ENCODE measurements at places on chromosomes 6 and 20.

DNA sequence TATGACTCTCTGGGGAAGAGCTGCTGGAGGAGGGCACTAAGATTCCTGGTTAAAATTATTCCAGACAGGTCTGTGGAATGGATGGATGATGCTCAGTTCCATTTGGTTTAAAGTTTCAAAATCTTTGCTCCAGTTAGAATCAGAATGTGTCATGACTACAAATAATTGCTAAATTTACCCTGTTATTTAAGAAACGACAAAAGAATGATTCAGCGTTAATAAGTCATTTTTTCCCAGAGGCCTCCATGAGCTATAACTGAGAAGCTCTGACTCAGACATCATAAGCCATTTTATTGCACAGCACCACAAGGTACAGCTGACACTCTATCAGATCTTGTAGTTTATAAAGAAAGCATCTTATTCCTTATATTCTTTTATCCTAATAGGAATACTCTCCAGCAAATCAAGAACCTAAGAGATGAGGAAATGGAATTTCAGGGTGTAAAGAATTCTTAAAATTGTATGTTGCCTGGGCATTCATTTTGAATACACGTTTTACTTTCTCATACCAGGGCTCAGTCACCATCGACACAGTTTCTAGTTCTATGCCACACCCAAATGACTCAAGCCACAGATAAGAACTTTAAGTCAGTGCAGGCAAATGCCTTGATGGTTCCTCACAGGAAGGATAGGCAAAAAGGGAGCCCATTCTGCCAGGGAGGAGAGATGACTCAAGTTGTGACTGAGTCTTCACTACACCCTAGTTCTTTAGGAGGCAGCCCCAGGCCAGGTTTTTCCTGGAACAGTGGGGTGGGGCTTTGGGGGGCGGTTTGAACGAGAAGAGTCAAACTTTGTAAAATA, 636.0 kb downstream of the MMUT start:
- peak; percentile 94 for DNase-seq

- DNase-seq: no peak
Observed at GRCh38 chr6:26296857-26297648, 67.9 kb upstream of the BTN3A2 start.

DNA sequence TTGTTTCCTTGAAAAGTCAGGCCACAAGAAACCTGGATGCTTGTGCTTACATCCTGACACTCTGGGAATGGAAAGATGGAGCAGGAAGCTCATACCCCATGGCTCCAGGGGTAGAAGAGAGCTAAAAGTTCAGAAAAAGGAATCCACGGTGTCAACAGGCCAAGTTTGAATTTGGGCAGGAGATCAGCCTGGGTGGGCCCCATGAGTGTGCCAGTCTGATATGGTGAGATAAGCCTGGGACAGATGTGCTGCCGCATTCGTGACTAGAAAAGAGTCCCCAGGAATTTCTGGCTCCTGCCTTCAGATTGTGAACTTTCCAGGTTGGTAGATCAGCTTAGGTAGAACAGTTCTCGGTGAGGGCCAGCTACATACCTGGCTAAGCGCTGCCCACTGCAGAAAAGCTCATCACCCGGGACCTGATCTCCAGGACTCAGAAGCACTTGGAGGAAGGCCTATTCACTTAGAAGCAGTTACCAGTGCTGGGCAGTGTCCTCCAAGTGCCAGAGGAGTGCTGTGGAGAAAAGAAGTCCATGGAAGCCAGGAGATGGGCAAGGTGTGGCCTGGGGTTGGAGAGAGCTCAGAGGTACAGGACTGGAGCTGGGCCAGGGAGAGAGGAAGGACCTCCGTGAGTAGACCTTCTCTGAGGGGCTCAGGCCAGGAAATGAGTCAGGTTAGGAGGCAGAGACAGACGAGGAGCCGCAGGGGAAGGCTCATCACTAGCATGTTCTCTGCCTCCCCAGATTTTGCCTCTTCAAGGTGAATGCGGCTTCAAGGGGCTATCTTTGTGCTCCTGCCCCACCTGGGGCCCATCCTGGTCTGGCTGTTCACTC, at the start of gene TSPO2:
Gene TSPO2 (plus strand): TSS at position 242 of the 830 bp plus-strand sequence. CDS start 519 bp downstream, at position 761.
- no peak for DNase-seq

GRCh38 chr20:46073443-46073842, 16.3 kb downstream of the NCOA5 start:
- DNase-seq: peak; percentile 24

- DNase-seq: no peak
Observed at GRCh38 chr6:14443629-14444268, 326.2 kb downstream of the CD83 start.

- peak; percentile 25 for DNase-seq
Observed at GRCh38 chr20:54115172-54115854, 44.9 kb upstream of the BCAS1 start.

DNA sequence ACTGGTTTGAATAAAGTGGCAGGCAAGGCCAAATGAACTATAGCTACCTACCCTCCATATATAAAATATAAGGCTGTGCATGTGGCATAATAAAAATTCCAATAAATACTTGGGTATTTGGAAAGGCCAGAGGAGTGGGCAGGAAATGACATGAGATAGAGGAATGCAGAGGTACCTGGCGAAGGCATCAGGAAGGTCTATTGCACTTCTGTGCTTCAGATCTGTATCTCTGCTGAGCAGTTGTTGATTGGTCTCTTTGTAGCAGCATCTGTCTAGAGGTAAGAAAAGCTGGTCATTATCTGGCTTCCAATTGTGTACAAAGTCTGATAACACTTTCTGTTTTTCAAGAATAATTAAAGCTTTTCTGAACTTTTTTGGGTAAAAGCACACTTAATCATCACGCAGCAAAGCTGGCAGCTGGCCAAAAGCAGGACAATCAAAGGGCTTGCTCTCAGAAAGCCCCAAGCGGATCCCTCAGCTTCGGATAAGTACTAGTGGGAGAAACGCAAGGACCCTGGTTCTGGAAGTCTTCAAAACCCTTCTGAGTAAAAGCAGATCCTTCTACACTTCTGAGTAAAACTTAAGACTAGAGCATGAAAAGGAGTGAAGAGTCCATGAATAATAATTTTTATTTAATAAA, 120.1 kb upstream of the TCF21 start:
- DNase-seq: no peak

GRCh38 chr6:33164176-33164575, 28.1 kb downstream of the COL11A2 start:
- DNase-seq: no peak

GRCh38 chr20:62878244-62879038, 16.8 kb upstream of the TCFL5 start:
- no peak for DNase-seq

DNA sequence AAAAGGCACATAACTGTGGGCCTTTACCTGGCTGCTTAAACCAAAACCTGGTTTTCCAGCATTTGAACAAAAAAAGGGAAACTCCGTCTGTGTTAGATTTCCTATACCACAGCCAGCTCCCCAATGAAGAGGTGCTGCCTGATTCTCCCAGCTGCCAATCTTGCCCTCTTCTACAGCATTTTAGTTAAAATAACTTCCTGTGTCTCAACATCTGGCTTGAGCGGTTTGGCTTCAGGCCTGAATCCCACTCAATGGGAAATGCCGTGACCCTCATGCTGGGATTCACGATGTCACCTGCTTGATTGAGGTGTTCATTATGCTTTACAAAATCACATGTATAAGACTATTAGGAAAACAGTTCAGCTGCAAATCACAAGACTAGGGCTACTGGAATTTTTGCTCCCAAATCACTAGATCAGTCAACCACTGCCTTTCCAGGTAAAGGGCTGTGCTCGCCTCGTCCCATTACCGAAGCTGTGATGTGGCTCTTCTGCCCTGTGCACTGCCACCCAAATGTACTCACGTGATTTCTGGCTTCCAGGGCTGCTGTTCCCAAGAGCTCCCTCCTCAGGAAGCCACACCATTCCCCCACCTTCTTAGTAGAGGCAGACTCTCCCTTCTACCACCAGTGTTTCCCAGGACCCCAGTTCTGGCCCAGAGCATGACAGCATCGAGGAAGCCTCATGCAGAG, 94.6 kb downstream of the PSMG4 start:
- no peak for DNase-seq

DNA sequence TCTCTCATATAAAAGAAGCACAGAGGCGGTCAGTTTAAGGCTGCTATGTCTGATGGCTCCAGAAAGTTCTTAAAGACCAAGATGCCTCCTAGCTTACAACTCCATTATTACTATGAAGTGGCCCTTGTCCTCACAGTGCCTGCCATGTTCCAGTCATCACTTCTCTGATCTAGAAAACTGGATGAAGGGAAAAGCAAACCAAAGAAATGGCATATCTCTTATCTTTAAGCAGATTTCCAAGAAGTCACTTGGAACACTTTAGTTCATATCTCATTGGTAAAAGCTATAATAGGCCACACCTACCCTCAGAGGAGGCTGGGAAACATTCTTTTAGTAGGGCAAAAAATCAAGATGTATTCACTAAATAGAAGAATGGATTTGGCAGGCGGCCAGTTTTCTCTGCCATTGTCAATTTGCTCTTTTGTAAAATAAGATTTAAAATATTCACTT, 289.6 kb downstream of the TBC1D7 start:
- no peak for DNase-seq

DNA sequence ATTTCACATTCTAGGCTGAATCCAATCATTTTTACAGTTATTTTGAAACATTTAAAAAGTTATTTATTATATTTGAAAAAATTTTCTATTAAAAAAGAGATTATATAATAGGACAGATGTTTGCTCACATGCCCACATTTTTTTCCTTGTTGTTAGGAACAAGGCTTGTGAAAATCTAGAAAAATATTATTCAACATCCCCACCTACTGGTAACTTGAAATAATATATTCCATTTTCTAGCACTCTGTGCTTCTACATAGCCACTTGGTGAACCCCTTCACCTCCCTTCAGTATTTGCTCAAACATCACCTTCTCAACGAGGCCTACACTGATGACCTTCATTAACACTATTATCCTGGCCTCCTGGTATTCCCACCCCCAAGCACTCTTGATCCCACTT, 18.3 kb upstream of the GPRC6A start:
- DNase-seq: peak; percentile 26

GRCh38 chr20:12358006-12358654, 440.4 kb downstream of the BTBD3 start:
- peak; percentile 5 for DNase-seq

- DNase-seq: no peak
Observed at GRCh38 chr20:19363476-19363875, 151.0 kb downstream of the SLC24A3 start.

- DNase-seq: no peak
Observed at GRCh38 chr20:32929162-32929561, 70.4 kb downstream of the EFCAB8 start.

- DNase-seq: peak; percentile 83
Observed at GRCh38 chr6:82906951-82907350, 158.7 kb downstream of the UBE3D start.

GRCh38 chr6:55827818-55828522, 47.4 kb downstream of the BMP5 start:
- peak; percentile 5 for DNase-seq

DNA sequence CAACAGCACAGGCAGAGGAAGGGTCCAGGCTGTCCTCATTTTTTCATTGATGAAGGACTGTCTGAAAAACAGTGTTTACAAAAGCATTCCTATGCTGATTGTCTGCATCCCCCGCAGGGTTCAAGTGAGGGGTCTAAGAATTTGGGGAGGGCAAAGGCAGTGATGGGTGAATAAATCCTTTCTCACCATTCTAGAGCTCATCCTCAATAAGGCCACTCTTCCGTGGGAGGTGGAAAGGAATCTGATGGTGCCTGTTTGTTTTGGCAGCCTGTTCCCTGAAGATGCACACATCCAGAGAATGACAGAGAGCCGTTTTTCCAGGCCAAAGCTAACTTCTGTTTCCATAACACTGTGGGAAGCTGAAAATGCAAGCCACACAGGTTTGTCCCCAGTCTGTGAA, 164.5 kb downstream of the MOXD1 start:
- no peak for DNase-seq

DNA sequence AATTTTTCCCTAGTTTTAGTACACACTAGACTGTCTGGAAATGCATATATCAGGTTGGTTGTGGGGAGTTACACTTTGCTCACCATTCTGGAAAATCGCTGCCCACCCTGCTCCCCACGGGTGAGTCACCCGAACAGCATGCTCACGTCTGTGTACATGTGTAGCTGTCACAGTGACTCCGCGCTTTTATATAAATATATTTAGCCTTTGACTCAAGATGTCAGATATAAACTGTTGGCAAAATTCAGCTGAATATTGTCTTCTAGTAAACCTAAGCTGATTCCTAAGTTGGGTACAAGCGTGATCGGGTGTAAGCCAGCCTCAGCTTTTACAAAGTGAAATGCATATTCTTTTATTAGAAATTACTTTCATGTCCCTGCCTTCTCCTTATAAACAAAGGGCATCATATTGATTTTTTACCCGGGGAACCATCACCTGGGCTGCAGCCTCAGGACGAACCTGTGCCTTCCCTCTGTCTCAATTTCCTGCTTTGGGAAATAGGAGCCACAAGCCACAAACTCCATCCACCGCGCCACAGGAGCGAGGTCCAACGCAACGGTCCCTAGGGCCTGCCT, 4.3 kb downstream of the SDCBP2 start:
- DNase-seq: peak; percentile 47

GRCh38 chr6:13383328-13384163, 55.2 kb upstream of the TBC1D7 start:
- DNase-seq: no peak

DNA sequence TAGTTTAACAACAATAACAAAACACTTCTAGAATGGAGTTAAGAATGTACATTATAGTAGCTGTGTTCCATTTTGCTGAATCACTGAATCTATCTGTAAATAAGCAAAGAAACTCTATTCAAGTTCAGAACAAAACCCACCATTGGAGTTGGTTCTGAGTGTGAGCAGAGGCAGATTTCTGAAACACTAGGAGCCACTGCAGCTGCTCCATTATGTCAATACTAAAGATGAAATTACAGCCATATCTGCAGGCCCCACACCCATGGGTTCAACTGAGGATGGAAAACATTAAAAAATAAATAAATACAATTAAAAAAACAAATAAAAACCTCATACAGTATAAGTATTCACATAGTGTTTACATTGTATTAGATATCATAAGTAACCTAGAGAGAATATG, 91.0 kb downstream of the REPS1 start:
- no peak for DNase-seq

GRCh38 chr20:22339946-22340345, 244.4 kb downstream of the FOXA2 start:
- DNase-seq: no peak

- peak; percentile 52 for DNase-seq
Observed at GRCh38 chr6:79719248-79719960, 88.3 kb downstream of the SH3BGRL2 start.

DNA sequence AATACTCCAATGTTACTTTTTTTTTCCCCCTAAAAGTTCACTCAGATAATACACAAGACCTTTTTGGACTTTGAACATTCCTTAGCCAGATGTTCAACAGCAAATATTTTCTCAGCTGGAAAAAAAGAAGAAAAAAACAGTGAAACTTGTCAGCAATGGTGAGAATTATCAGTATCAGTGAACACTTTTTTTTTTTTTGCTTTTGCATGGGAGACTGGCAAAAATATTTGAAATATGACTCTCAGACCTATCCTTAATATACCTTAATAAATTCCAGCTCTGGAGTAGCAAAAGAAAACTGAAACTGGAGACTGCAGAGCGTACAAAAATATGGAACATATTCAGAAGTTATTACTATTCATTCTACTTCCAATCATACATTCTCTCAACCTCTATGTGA, 92.3 kb downstream of the RFPL4B start:
- DNase-seq: peak; percentile 26
